ACHN (cell line): ENCODE measurements at places on chromosomes 13 and 19.
A peak's percentile ranks its signal among the peaks of the same experiment; 100 is the strongest.

- DNase-seq = no peak
Observed at GRCh38 chr13:109383683-109384082, 402.7 kb downstream of the IRS2 start.

GRCh38 chr13:30382836-30383525, 39.3 kb upstream of the UBE2L5 start:
- DNase-seq = no peak

GRCh38 chr19:57317503-57317902, 2.8 kb upstream of the ZNF543 start:
- no peak for DNase-seq

GRCh38 chr19:50564229-50565105, 3.8 kb downstream of the LRRC4B start:
- no peak for DNase-seq

GRCh38 chr13:112573710-112574109, 14.2 kb downstream of the TUBGCP3 start:
- DNase-seq = no peak

- DNase-seq = peak; percentile 57
Observed at GRCh38 chr19:18895038-18895823, 727 bp downstream of the CERS1 start.

DNA sequence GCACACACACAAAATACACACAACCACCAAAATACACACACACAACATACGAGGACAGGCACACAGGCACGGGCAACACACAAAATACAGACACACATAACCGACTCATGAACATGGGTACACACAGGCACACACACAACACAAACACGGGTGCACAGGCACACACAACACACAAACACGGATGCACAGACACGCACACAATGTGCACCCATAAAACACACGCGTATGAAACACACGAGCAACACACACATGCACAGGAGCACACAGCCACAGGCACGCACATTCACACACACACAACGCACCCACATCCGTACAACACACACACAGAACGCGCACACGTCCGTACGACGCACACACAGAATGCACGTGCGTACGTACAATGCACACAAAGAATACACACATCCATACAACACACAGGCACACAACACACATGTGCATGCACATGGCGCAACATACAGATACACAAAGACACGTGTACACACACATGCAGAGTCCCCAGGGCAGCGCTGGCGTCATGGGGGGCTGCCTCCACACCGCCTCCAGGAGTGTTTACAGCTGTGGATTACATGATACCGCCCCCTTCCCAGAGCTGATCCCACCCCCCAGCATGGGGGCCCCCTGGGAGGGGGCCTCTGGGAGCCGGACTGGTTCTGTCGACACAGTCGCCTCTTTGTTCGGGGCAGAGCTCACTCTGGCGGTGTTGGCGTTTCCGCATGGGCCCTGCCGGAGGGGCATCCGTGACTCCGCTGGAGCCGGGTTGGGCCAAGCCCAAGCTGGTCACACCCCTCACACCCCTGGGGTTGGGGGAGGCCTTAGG, 2.9 kb downstream of the SBNO2 start:
- DNase-seq = no peak
